Testis (tissue), 5 donors: ENCODE measurements at places on chromosomes 13 and 19.

DNA sequence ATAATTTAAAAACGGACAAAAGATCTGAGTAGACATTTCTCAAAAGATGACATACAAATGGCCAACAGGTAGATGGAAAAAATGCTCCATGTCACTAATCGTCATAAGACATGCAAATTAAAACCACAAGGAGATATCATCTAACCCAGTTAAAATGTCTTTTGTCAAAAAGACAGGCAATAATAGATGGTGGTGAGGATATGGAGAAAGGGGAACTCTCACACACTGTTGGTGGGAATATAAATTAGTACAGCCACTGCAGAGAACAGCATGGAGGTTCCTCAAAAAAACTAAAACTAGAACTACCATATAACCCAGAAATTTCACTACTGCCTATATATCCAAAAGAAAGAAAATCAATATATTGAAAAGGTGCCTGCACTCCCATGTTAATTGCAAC lies 37.9 kb downstream of the OR10H4 start:
- DNase-seq = no peak

- DNase-seq = no peak
Observed at GRCh38 chr19:18765224-18765623, 25.9 kb downstream of the COMP start.

GRCh38 chr13:105972811-105973590 lies 562.5 kb downstream of the EFNB2 start:
- DNase-seq = no peak

DNA sequence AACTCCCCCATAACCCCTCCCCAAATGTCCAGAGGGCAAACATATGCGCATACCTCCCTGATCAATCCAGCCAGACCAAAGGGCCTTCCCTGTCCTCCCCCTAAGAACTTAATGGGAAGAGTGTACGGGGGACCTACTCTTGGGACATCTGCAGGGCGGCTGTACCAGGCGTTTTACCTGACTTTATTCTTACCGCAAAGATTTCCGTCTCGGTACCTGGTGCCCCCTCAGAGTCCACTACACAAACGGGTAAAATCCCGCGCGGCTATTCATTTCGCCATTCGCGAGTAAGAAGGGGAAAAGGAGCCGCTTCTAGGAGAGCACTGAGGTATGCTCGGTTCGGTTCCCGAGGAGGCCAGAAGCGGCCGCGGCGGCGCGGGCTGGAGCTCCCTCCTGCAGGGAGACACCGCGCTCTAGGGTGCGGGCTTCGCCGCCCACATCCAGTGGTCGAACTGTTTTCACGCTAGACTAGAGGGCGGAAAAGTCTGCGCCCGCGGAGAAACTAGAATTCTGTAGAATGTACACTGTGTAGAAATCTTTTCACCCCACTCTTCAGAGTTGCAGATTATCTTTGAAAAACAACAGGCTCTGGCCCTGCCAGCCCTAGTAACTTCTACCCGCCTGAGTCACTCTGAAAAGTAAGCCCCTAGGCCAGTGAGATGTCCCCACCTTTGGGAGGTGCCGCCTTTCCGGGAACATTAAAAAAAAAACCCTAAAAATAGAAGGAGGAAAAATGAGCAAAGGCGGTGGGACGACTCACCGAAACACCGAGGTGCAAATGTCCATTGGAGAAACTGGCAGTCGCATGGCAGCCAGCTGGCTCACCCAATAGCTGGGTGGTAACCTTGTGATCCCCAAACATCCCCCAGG lies 3.8 kb upstream of the TSHZ3 start:
- DNase-seq = no peak

DNA sequence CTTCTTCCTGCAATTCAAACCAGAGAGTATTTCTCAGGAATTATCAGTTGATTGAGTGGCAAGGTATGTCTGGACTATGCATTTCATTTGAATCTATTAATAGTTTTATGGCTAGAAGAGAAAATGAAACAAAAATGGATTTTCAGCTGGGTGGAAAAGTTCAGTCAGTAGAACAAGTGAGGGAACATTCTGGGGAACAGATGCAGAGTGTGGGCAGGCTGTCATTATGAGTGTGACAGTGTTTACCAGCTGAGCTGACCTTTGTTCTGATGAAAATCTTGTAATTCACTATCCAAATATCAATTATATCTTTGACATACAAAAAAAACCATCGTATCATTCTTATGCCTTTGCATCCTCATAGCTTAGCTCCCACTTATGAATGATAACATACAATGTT lies 2.6 kb upstream of the CLC start:
- no peak for DNase-seq

DNA sequence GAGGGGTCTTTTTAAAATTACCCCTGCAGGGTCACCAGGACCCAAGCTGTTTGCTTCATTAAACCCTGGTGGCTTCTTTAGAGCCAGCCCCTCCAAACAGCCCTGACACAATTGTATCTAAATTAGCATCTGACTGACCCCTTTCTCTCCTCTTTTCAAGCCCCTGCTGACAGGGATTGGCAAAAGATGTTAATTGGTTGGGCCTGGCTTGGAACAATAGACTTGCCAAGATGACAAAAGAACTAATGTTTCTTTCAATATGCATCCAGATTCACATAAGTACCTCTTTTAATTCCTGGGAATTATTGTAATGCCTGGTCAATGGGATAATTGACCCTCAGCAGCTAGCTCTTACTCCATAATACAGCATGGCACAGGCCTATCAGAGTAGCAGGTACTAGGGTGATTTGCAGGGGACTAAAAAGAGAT lies 140.8 kb downstream of the SHISA2 start:
- no peak for DNase-seq

- no peak for DNase-seq
Observed at GRCh38 chr13:31781064-31781463, 41.7 kb downstream of the RXFP2 start.

GRCh38 chr19:33290956-33291622 lies 11.2 kb downstream of the CEBPA start:
- DNase-seq = no peak

DNA sequence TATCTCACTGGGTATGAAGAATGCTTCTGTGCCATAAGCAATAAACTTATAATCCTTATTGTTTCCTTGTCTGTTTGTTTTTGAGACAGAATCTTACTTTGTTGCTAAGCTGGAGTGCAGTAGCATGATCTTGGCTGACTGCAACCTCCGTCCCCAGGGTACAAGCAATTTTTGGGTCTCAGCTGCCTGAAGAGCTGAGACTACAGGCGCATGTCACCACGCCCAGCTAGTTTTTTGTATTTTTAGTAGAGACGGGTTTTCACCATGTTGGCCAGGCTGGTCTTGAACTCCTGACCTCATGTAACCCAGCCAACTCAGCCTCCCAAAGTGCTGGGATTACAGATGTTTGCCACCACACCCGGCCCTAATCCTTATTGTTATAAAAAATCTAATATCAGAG lies 112.5 kb downstream of the MYO16 start:
- no peak for DNase-seq

DNA sequence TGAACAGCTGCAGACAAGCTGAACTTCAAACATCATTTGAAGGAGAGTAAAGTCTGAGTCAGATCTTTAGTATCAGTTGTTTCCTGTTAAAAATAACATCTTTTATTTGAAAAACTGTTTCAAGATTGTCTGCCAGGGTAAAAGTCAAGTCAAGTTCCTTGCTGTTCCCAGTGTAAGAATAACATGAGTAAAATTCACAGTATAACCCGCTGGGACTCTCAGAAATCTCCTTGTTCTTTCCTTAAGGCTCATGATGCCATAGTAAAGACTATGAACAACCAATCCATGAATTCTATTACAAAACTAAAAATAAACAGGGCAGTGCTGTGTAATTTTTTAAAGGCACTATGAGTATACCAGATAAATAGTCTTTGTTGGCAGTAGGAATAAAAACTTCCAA lies 112.9 kb downstream of the IRS2 start:
- no peak for DNase-seq

GRCh38 chr13:110825516-110825915 lies 89.4 kb downstream of the ANKRD10 start:
- no peak for DNase-seq

- DNase-seq = no peak
Observed at GRCh38 chr13:51838240-51838846, 6.6 kb downstream of the TMEM272 start.

- no peak for DNase-seq
Observed at GRCh38 chr19:47058621-47059022, 10.2 kb upstream of the TMEM160 start.

GRCh38 chr19:5170329-5170745 lies 170.3 kb downstream of the PTPRS start:
- DNase-seq = no peak

DNA sequence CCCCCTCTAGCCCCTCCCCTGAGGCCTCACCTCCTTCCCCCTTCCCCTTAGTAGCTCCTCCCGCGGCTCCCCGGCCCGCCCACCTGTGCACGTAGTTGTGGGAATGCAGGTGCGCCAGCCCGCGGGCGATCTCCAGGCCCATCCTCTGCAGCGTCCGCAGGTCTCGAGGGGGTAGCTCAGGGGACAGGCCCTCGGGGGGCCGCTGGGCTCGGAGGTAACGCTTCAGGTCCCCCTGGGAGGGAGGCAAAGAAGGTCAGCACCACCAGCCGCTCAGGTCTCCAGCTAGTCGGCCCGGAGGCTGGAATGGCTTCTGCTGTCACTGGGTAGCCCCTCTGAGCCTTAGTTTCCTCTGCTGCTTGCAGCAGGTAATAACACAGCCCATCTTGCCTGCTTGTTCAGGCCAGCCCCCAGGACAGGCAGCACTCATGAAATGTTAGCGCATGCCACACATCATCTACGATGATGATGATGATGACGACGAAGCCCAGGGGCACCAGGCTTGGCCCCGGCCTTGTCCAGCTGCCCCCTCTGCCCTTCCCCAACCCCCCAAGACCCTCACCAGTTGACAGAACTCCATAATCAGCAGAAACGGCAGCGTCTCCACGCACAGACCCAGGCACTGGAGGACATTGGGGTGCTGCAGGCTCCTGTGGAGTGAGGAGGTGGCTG lies 9.2 kb downstream of the LMTK3 start:
- DNase-seq = no peak

DNA sequence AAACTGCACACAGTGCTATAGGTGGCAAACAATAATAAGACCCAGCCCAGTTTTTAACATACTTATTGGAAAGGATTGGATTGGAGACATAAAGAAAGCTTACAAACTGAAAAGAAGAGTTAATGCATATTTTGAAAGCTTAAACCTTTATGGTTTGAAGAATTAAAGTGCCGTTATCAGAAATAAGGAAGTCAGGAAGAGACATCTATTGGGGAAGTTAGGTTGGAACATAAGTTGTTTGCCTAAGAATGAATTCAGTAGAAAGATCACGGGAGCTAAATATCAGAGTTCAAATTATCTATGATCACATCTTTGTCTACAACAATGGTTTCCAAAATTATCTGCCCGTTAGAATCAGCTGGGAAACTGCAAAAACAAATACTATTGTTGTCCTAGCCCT lies 767.9 kb downstream of the PCDH9 start:
- no peak for DNase-seq

DNA sequence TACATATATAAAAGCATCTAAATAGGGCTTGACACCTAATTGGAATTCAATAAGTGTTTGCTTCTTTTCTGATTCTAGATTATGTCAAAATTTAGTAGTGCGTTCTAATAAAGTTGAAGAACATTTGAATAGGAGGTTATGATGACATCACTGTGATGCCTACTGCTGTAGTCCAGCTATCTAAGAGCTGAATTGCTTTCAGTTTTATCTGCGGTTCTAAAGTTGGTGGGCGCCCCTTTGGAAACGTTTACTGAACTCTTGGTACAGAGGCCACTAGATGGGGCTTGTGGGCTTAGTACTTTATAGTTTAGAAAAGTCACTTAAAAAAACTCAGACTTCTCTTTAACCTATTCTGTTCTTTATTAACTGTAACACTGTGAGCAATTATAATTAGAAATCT lies 776.9 kb downstream of the GPC5 start:
- DNase-seq = peak; percentile 37

DNA sequence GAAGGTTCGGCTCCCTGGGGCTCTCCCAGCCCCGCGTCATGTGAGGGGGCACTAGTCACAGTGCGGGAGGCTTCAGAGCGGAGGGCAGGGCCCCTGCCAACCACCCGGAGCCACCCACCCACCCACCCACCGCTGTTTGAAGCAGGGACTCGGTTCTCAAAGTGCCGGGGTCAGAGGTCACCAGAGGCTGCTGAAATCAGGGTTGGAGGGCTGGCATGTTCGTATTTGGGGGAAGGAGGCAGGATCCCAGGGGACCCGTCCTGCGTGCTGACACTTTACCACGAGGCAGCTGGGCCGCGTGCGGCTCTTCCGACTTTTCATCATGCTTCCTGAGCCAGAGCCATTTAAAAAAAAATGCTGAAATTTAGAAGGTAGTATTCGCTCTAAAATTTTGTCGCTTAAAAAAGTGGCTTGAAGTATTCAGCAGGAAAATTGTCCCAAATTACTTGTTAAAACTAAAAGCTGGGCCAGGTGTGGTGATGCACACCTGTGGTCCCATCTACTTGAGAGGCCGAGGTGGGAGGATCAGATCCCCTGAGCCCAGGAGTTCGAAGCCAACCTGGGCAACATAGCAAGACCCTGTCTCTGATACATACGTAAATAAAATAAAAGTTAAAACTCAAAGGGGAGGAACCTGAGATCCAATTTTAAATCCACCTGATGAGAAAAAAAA lies 21.2 kb downstream of the ATP11A start:
- DNase-seq = no peak

- peak; percentile 96 for DNase-seq
Observed at GRCh38 chr19:50147462-50148423, 15.3 kb downstream of the IZUMO2 start.

- peak; percentile 69 for DNase-seq
Observed at GRCh38 chr19:4678881-4679790, 9.0 kb upstream of the MYDGF start.

DNA sequence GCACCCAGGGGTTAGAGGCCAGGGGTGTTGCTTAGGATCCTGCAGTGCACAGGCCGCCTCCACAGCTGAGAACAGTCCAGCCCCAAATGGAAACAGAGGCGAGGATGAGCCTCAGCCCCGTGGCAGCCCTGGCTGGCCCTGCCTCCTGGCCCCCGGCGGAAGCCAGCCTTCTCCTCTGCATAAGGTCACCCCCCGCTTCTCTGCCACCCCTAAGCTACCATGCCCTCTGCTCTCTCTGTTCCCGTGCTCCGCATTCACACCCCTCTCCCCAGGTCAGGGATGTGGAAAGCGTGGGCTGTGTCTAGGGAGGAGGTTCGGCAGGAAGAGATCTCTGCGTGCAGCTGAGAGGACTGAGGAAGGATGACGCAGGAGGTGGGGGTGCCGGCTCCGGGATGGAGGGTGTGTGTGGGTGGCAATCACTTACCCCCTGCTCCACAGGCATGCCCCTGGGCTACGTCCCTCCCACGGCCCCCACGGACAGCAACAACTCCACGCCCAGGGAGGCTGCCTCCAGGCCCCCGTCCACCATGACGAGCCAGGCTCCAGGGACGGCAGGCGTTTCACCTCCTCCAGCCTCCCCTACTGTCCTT lies 6.0 kb downstream of the SSC5D start:
- peak; percentile 74 for DNase-seq

DNA sequence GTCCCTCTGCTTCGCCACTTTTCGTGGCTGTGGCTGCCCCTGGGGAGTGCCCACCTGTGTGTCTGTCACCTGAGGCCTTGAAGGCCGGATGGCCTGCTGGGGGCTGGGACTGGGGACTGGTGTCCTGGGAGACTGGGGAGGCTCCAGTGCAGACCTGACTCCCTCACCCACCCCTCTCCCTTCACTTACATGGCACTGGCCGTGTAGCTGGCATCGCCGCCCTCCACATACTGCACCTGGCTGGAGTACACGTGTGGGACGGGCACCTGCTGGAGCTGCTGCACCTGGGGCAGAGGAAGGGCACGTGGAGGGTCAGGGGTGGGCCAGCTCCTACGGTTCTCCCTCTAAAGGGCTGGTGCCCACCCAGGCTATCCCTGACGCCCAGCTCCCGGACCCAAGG lies 25.5 kb downstream of the DCAF15 start:
- no peak for DNase-seq

- DNase-seq = no peak
Observed at GRCh38 chr13:112655913-112656312, 33.9 kb upstream of the ATP11A start.

- no peak for DNase-seq
Observed at GRCh38 chr13:110643324-110643723, 28.0 kb downstream of the NAXD start.
